DMS53 (cell line): ENCODE measurements at places on chromosomes 2 and 18.

DNA sequence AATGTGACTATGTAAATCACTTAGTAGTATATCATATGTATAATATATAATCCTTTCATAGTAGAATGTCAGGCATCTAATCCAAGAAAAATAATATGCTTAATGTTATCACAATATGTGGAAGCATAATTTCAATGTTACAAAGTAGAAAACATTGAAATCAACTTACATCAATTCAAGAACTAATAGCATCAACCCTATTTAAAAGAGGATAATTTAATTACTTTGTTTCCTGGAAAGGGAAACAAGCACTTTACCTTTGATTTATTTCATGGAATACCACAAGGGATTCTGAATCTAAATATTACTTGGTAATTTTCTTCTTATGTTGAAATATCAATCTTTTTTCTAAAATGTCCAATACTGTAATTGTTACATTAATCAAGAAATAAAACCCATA is 30.6 kb upstream of the SOCS6 start:
- DNase-seq: no peak

DNA sequence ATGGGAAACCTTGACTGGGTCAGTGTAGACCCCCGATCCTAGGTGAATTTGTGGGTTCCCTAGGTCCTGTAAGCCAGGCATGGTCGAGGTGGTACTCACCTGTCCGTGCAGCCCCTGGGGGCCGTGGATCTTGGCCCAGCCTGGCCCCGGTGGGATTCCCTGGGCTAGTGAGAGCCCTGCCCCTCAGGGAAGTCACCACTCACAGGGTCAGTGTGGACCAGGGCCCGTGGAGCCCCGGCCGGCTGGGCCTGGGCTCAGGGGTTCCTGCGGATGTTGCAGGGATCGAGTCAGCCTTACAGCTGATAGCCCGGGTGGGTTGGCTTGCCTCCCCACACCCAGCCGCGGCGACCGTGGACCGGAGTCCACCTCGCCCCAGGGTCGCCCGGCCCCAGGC is 528 bp downstream of the ATG9A start:
- DNase-seq: no peak

- DNase-seq: no peak
Observed at GRCh38 chr2:203694191-203694590, 12.2 kb upstream of the CD28 start.

GRCh38 chr2:40374543-40375240 is 77.2 kb downstream of the SLC8A1 start:
- DNase-seq: no peak

GRCh38 chr2:7007488-7007845 is 90.3 kb downstream of the RNF144A start:
- DNase-seq: no peak

GRCh38 chr2:106839849-106840595 is 45.9 kb downstream of the ST6GAL2 start:
- DNase-seq: peak; percentile 46

DNA sequence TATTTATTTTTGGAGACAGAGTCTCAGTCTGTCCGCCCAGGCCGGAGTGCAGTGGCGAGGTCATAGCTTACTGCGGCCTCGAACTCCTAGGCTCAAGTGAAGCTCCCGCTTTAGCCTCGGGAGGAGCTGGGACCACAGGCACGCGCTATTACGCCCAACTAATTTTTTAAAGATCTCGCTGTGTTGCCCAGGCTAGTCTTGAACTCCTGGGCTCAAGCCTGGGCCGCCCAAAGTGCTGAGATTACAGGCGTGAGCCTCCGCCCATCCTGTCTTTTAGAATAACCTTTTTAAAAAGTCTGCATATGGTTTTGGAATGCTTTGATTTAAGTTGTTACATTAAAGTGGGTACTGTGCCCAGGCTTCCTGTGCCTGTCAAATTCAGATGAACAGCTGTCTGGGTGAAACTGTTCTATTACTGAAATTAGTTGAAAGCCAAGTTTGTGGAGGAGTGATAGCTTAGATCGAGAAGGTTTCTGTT is 944 bp downstream of the RAB3GAP1 start:
- DNase-seq: peak; percentile 2

DNA sequence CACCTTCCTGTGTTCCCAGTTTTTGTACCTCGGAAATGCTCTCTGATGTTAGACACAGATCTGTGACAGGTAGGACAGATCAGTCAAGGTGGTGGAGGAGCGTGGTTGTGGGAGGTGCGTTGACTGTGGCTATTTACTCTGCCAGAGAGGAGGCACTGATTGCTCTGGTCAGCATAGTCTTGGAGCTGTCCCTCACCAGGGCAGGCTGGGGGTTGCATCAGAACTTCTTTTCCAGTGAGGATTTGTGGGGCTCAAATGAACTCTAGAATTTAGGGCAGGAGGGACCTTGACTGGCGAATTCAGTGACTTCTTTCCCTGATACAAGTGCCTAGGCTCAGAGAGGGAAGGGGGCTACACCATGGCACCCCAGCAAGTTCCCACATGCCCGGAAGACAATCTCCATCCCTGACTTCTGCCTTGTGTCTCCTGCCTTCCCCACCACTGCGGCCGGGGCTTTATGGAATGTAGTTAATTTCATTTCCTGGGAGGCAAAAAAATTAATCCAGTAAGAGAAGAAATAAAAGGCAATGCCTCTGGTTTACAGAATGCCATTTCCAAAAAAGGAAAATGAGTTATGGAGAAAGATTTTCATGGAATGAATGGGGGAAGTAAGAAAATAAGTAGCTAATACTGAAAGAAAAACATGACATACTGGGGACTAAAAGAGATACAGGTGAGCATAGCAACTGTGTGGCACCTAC is 26.1 kb downstream of the NIFK start:
- DNase-seq: no peak

- DNase-seq: peak; percentile 26
Observed at GRCh38 chr2:24077879-24078278, 1.8 kb upstream of the SF3B6 start.

DNA sequence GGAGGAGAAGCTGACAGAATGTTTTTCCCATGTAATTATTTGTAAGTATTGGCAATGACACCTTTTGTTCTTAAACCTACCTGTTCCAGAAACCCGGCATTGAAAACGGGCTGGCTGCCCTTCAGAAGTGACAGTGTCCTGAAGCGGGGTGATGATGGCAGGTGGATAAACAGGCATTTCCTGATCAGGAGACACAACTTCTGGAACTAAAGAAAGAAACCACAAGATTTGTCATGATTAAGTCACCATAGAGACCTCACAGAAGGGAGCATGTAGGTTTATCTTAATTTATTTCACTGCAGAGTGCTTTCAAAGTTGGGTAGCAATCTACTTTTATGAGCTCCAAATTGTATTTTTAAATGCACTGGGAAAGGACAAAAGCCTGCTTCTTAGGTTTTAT is 43.1 kb downstream of the TTN start:
- DNase-seq: no peak

DNA sequence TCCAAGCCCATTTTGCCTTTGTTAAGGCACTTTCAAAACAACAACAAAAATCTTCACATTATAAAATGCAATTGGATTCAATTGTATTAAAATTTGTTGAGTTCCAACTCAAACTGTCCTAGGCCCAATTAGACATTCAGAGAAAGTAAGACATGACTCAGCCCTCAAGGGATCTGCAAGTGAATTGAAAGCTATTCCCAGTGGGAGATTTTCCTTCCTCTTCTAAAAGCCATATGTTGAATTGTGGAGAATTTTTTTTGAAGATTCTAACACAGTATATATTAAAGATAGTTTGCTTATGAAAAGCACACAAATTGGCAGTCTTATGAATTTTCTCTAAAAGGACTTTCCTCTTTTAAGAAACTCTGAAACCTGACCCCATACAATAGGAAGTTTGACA is 268.0 kb upstream of the PARD3B start:
- DNase-seq: no peak

DNA sequence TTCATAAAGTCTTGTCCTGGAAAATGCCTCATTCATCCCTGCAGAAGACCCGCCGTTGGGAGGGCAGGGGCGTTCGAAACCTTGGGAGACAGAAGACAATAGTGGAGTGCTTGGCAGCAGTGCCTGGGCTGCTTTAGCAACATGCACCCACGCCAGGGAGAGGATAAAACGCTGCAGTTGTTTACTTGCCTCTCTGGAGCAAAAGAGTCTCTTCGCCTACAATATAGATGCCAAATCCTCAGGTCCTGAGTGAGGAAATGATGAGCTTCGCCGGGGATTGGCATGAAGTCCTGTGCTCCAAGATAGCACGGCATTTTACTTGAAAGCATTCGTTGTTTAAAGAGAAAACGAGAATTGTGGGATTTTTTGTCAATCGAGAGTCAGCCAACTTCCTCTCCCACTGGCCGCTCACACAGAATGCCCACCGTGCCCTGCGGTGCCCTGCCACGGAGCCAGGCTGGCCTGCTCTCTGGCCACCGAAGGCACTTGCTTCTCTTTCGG is 152.5 kb upstream of the POU3F3 start:
- no peak for DNase-seq

- no peak for DNase-seq
Observed at GRCh38 chr2:97654791-97655190, 8.9 kb downstream of the COX5B start.

DNA sequence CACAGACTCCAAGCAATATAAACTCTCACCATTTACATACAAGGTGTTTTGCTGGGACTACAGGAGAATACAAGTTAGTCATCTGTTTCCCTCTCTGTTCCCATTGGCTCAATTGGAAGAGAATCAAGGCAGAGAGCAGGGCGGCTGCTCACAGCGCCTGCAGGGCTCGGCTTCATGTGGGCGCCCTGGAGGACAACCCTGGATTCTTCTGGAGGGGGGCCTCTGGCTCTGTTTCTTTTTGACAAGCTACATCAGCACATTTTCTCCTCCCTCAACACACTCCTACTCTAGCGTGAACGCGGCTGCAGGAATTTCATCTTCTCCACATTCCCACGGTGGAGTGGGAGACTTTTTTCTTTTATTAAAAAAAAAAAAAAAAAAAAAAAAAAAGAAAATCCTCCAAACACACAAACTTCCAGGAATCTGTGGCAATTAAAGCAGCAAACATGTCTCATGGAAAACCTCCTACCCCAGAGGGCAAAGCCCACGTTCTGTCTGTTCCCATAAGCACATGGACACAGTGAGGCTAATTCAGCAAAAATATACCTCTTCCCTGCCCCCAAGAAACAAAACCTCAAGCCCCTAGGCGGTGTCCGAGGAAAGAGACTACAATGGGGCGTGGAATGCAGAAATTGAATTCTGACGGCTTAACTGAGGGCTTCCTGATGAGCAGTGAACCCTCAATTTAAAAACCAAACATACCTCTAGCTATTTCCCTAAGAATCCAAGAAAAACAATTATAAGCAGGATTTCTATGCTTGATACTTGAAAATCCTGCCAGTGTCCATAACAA is 50.6 kb downstream of the PARD6G start:
- no peak for DNase-seq

DNA sequence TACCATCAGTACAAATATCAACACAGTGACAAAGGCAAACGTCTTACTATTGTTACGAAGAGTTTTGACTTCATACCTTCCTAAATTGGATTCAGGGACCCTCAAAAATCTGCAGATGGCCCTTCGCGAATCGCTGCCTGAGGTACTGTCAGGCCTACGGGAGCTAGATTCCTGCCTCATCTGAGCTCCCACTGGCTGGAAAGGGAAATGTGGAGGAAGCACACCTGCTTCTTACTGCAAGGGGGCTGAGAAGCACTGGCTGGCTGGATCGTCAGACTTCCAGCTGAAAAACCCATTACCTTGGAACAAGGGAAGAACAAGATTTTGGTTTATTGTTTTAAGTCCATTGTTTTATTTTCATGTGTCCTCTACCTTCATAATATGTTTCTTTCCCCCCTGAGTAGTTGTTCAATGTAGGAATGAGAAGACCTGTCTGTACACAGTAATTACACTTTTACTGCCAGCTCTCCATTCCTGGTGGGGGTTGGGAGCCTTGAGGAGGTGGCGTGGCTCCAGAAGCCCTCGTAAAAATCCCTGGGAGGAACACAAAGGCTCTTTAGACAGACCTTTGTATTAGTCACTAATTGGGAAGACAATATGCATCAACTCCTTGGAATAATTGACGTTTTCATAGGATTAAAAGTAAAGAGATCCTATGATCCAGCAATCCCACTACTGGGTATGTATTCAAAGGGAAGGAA is 124.1 kb upstream of the NOSTRIN start:
- DNase-seq: no peak
